ENCODE measurements at places on chromosomes 16 and 17. TPM values are rescaled to one million over a fixed set of nuclear protein-coding genes. Genes with fewer than 3 reads are reported as not detected.

DNA sequence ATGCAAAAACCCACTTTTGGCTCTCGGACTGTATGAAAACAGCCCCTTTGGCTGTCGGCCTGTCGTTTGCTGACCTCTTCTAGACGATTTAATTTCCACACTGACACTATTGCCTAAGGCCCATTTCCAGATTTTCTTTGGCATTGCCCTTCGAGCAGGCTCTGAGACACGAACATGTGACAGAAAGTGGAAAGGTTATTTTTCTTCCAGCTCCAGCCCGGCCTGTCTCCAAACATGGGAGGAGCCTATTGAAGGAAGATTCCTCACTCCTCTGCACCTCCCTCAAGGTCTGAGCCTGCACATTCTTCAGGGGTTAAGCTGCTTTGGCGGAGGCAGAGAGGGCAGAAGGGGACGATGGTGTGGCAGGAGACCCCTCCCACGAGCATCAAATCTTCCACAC is 85.9 kb upstream of the FOXF1 start:
- H3K27ac ChIP-seq, result no peak overlapping the region
- H3K4me1 ChIP-seq, result no peaks in the 10 kb centered on the region
- H3K36me3 ChIP-seq, result peaks cover 2% of the 10 kb centered on the region
- no peak for DNase-seq
- H3K27me3 ChIP-seq, result peaks cover 6% of the 10 kb centered on the region

DNA sequence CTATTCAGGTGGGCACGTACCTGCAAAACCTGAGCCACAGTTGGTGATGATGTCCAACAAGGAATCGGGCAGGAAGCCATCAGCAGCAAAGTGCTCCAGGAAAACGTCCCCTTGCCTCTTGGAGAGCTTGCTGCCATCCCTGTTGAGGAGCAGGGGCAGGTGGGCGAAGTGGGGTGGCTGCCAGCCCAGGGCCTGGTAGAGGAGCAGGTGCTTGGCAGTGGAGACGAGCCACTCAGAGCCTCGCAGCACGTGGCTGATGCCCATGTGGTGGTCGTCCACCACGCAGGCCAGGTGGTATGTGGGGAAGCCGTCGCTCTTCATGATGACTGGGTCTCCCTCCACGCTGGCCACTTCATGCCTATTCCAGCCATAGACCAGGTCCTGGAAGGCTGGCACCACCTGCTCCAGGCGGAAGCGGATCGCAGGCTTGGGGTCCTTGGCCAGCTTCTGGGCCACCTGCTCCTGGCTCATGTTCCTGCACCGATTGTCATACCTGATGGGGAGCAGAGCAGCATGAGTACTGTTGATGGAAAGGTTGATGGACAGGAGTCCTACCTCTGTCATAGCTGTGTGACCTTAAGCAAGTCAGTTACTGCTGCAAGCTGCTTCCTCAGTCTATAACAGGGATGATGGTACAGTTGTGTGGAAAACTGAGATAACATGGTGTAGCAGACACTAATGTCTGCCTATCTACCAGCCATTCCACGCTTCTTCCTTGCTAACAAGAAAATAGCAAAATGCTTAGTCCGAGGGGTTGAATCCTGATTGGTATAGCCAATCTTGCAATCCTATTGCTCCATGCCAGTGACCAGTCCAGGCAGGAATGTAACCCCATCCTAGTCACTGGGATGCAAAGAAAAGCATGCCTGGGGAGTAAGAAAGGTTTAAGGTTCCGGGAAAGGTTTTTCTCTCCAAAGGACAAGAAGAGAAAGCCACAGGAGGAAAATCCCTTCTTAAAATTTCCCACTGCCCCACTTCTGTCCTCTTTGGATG is 22.0 kb downstream of the EARS2 start:
- no peak overlapping the region for H3K27ac ChIP-seq
- DNase-seq, result peak; percentile 20
- no peaks in the 10 kb centered on the region for H3K27me3 ChIP-seq
- H3K4me1 ChIP-seq, result peaks cover 10% of the 10 kb centered on the region
- H3K4me3 ChIP-seq, result no peak overlapping the region
- peaks cover 19% of the 10 kb centered on the region for H3K36me3 ChIP-seq

- no peaks in the 10 kb centered on the region for H3K4me1 ChIP-seq
- no peak overlapping the region for H3K27ac ChIP-seq
- H3K4me3 ChIP-seq, result no peak overlapping the region
- no peaks in the 10 kb centered on the region for H3K27me3 ChIP-seq
- no peak for DNase-seq
- no peaks in the 10 kb centered on the region for H3K36me3 ChIP-seq
These were observed 164.8 kb downstream of the HAPSTR1 start for GRCh38 chr16:9256196-9256595.

GRCh38 chr17:77153999-77154586 is 13.3 kb downstream of the SEC14L1 start:
- H3K4me1 ChIP-seq, result peaks cover 26% of the 10 kb centered on the region
- H3K4me3 ChIP-seq, result no peak overlapping the region

GRCh38 chr16:61277849-61278248 is 758.4 kb downstream of the CDH8 start:
- DNase-seq, result no peak
- H3K27ac ChIP-seq, result no peak overlapping the region
- no peak overlapping the region for H3K4me3 ChIP-seq
- H3K27me3 ChIP-seq, result no peaks in the 10 kb centered on the region
- no peaks in the 10 kb centered on the region for H3K36me3 ChIP-seq

DNA sequence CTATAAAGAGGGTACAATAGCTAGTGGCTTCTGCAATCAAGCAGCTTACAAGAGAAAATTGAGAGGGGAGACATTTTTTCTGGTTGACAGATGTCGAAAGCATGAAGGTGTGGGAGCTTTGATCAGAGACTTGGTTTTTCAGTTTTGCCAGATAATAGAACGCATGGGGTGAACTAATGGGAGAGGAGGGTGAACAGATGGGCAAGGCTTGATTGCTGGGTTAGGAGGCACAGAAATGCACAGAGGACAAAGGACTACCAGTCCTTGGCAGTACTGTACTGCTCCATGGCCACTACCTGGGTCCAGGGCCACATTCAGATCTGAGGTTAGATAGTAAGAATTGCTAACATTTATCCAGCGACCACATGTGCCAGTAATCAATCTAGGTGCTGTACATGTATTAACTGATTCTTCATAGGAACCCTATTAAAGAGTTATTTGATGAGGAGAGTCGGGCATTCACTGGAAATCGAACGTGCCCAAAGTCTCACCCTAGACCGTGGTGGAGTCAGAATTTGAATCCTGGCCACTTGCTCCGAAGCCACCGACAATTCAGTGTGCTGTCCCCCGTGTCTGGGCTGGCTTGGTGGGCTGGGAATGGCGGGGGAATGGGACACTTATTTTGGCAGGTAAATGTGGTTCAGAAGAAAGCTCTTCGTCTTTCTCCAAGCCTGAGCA is 873 bp upstream of the KSR1 start:
- H3K27me3 ChIP-seq, result no peaks in the 10 kb centered on the region
- peak overlapping the region; percentile 62 for H3K4me3 ChIP-seq
- H3K27ac ChIP-seq, result peak overlapping the region; percentile 65

- peaks cover 2% of the 10 kb centered on the region for H3K36me3 ChIP-seq
- no peak for DNase-seq
- H3K4me1 ChIP-seq, result peaks cover 33% of the 10 kb centered on the region
- H3K27me3 ChIP-seq, result no peaks in the 10 kb centered on the region
- peak overlapping the region; percentile 77 for H3K27ac ChIP-seq
These were observed 112.9 kb upstream of the HAS3 start for GRCh38 chr16:68992521-68992920.

DNA sequence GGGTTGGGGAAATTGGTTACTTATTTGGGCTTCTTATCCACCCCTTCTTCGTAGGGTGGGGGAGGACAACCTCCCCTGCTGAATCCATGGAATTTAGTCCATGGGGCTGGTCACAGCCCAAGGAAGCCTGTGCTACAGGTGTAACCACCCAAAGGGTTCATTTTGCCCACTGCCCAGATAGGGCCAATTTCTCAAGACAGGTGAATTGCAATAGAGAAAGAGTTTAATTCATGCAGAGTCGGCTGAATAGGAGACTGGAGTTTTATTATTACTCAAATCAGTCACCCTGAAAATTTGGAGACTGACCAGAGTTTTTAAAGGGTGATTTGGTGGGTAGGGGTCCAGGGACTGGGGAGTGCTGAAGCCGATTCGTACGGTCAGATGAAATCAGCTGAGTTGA is 101.5 kb upstream of the HS3ST2 start:
- no peak overlapping the region for H3K27ac ChIP-seq
- no peak for DNase-seq
- no peak overlapping the region for H3K4me3 ChIP-seq
- H3K36me3 ChIP-seq, result no peaks in the 10 kb centered on the region
- no peaks in the 10 kb centered on the region for H3K27me3 ChIP-seq

DNA sequence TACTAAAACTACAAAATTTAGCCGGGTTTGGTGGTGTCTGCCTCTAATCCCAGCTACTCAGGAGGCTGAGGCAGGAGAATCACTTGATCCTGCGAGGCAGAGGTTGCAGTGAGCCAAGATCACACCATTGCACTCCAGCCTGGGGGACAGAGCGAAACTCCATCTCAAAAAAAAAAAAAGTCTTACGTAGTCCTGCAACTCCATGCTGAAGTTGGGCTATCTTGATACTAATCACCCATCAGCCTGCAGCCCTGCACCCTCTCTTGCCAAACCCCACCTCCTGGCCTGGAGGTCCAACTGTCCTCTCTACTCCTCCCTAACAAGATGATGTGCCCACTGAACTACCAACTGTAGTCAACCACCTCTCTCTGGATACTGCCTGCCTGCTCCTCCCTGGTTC is 4.8 kb downstream of the TMEM170A start:
- H3K4me1 ChIP-seq, result peaks cover 37% of the 10 kb centered on the region
- peaks cover 2% of the 10 kb centered on the region for H3K36me3 ChIP-seq
- no peak overlapping the region for H3K27ac ChIP-seq
- H3K4me3 ChIP-seq, result no peak overlapping the region

GRCh38 chr16:61313931-61314330 is 722.3 kb downstream of the CDH8 start:
- no peaks in the 10 kb centered on the region for H3K36me3 ChIP-seq
- no peaks in the 10 kb centered on the region for H3K4me1 ChIP-seq
- no peak for DNase-seq
- peaks cover 2% of the 10 kb centered on the region for H3K27me3 ChIP-seq
- H3K27ac ChIP-seq, result no peak overlapping the region
- H3K4me3 ChIP-seq, result no peak overlapping the region

DNA sequence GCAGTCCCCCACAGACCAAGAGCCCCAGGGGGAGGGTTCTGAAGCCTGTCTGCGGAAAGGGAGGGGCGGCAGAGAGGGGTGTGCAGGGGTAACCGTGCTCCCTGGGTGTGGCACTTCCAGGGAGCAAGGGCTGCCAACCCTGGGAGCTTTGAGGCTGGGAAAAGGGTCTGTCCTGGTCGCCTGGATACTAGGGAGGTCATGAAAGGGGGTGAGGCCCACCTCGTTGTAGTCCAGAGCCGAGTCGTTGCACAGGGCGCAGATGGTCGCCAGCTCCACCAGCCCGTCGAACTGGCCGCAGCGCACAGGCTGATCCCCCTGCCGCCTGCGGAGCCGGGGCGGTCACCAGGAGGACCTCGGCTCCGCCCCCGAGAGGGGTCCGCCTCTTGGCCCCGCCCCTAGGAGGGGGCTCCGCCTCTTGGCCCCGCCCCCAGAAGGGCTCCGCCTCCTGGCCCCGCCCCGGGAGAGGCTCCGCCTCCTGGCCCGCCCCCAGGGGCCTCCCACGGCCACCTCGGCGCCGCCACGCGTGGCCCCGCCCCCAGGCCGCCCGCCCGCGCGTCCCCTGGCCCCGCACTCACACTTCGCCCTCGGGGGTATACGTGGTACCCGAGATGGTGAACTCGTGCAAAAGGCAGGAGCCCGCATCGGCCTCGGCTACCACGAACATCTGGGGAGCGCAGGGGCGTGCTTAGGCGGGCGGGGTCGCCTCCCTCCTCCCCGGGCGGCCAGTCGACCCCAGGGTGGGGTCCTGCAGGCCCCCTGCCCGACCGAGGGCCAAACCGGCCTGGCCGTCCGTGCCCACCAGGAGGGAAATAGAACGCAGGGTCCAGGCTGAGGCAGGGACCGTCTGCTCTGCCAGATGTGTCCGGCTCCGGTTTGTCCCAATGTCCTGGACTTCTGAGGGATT is 19.5 kb downstream of the ATP2A3 start:
- peaks cover 1% of the 10 kb centered on the region for H3K36me3 ChIP-seq
- peaks cover 8% of the 10 kb centered on the region for H3K4me1 ChIP-seq
- H3K27ac ChIP-seq, result no peak overlapping the region
- DNase-seq, result no peak

GRCh38 chr17:2693561-2694380 is 17.8 kb downstream of the CLUH start:
- no peak overlapping the region for H3K4me3 ChIP-seq
- H3K27ac ChIP-seq, result no peak overlapping the region
- H3K4me1 ChIP-seq, result peaks cover 4% of the 10 kb centered on the region
- DNase-seq, result peak; percentile 92
- no peaks in the 10 kb centered on the region for H3K27me3 ChIP-seq
- H3K36me3 ChIP-seq, result peaks cover 5% of the 10 kb centered on the region

DNA sequence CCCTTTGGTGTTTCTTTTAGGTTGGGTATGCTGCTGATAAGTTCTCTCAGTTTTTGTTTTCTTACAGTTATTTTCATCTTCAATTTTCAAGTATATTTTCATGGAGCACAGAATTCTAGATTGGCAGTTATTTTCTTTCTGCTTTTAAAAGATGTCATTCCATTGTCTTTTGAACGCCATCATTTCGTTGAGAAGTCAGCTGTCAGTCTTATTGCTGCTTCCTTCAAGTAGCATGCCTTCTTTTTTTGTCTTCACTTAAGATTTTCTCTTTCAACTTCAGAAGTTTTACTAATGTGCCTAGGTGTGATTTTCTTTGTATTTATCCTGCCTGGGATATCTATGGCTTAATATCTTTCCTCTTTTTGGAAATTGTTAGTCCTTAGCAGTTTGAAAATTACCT is 262.2 kb upstream of the PMFBP1 start:
- no peak overlapping the region for H3K4me3 ChIP-seq
- no peak for DNase-seq
- no peaks in the 10 kb centered on the region for H3K27me3 ChIP-seq
- H3K27ac ChIP-seq, result no peak overlapping the region
- no peaks in the 10 kb centered on the region for H3K4me1 ChIP-seq

Gene ENKD1
- 6.4 TPM for total RNA-seq

Gene FMNL1
- 0.89 TPM for total RNA-seq

Gene CA5A
- not detected for total RNA-seq

Gene MT3
- 0.77 TPM for total RNA-seq

Data from chondrocyte (in vitro differentiated cells).